ENCODE measurements at places on chromosomes 5 and 9.

DNA sequence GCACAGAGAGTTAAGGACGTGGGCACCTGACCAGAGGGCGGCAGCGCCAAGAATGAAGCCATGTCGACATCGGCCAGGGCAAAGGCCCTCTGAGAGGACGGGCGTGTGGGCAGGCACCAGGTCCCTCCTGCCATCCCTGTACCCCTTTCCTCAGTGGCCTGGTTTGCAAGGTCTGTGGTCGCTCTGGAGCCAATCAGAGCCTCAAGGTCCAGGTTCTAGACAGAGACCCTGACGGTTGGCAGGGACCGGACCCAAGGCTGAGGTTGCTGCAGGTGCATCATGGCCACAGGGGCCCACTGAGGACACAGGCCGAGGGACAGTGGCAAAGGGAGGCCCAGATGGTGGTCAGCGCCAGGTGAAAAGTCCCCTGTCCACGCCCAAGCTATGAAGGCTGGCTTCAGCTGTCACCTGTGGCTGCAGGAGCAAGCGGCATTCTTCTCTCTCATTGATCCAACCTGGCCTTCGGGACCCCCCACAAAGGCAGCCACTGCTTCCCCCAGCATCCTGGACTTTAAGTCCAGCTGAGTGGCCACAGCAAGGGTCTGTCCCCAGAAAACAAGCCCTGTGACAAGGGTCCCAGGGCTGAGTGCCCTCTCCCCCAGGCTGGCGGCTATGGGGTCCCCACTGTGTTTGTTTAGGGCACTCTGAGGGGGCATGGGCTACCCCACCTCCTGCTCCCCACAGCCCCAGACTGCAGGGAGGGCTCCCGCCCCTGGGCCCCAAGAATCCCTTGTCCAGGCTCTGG is 48.9 kb downstream of the VAV2 start:
- DNase-seq: no peak

GRCh38 chr5:150562832-150563231 is 54.9 kb downstream of the NDST1 start:
- DNase-seq: no peak

- DNase-seq: no peak
Measured at GRCh38 chr9:134055981-134056461, 11.8 kb downstream of the BRD3 start.

DNA sequence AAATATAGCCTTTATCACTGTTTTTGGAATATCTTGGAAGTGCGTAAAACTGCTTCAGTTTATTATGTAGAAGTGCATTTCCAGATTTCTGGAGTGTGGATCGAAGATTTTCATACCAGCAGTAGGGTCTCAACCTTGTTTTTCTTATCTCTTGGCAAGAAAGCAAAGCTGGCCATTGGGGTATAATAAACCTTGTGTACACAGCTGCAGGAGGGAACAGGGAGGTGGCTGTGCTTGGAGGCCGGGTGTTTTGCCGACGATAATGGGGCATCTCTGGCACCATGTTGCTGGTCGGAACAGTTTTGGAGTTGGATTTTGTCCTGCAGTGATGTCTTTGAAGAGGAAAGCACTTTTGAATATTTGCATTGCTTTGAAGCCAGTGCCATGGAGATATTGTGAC is 308.8 kb upstream of the DMRT1 start:
- DNase-seq: no peak

- peak; percentile 43 for DNase-seq
Measured at GRCh38 chr9:68446836-68447235, 90.4 kb downstream of the PGM5 start.

GRCh38 chr5:103889500-103890209 is 327.1 kb upstream of the NUDT12 start:
- DNase-seq: no peak

DNA sequence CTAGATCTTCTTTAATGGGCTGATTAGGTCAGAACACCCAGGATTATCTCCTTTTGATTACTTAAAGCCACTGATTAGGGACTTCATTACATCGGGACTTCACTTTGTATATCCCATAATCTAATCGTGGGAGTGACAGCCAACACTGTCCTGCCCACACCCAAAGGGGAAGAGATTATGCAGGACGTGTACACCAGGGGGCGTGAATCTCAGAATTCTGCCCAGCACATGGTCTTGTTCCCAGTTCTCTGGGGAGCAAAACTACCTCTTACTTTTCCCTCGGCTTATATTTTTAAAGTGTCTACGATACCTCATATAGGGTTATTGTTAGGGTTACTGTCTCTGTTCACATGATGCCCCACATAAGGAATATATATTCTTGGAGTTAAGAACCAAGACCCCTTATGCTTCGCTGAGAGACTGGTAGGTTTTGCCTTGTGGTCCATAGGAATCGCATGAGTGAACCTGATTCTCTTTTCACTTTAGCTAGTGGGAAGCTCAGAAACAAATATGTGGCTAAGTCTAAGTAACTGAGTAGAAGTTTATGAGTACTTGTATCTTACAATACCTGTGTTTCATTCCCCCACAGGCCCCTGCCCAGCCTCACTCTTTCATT is 192.7 kb downstream of the GNA14 start:
- no peak for DNase-seq

DNA sequence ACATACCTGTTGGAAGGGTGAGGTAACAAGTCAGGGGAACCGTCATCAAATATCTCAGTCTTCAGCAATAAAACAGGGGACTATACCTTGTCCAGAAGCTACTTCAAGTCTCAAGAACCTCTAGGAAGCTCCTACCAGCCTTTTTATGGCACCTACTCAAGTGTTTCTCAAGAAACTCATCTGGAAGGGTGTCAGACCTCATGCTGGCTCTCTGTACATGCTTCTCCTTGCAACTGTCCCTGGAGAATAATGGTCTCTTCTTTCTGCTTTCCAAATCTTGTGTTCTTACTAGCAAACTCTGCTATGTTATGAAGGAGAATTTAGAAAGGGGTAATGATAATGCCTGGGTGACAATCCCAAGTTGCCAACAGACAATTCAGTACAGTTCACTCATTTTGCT is 8.3 kb upstream of the PTAR1 start:
- DNase-seq: no peak
